ENCODE measurements at places on chromosomes 16 and 17.

DNA sequence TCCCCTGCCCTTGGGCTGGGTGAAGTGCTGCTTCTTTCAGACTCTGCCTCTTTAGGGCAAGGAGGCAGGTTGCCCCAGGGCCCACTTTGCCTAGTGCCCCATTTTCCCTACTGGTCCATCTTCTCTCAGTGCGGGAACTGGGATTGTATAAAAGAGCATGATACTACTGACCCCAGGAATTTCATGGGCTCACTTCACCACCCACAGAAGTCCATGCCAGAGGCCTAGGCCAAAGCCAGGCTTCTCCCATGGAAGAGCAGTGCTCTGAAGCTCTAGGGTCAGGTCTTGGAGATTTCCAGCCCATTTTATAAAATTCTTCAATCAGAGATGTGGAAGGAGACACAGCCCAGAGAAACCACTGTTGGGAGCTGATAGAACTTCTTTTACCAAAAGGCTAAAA is 5.7 kb downstream of the CACNG1 start:
- DNase-seq, result no peak

DNA sequence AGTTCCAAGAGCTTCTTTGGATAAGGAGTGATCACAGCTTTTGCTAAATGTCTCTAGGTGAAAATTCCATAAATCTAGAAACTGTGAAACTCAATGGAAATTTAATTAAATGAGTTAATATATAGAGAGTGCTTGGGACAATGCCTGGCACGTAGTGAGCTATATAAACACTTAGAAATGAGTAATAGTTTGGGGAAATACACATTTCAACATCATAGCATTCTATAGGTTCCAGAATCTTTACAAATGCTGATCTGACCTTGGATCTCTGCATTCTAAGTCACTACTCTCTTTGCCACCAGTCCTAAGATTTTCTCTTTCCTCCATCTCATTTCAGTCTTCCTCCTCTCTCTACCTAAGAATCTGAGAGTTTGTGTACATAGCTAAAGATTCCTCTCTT is 175.6 kb downstream of the SOX9 start:
- DNase-seq, result no peak

GRCh38 chr17:35498448-35499178 is 38.9 kb downstream of the SLFN12L start:
- DNase-seq, result no peak

- DNase-seq, result no peak
Measured at GRCh38 chr17:10041287-10041612, 136.2 kb upstream of the RCVRN start.

DNA sequence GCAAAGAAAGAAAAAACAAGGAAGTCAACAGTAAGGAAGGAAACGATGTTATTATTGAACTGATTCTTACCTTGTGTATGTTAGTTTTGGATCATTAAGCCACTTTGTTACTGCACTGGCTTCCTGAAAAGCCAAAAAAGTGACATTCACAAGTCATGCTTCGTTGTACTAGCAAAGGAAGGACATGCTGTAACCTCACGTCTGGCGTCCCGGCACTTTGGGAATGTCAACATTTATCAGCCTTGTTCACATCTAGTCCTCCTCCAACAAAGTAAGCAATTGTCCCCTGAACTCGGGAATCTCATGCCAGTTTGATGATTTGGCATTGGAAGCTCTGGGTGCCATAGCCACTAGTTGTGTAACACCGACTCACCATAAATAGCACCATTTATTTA is 731 bp upstream of the MKS1 start:
- no peak for DNase-seq

GRCh38 chr16:63195336-63195735 is 1159.1 kb upstream of the CDH8 start:
- no peak for DNase-seq

Data from activated CD4-positive, alpha-beta T cell treated with anti-CD3 and anti-CD28 coated beads for 4 hours (primary cell).